ENCODE measurements at places on chromosomes 13 and 19. TPM values are rescaled to one million over a fixed set of nuclear protein-coding genes. Genes with fewer than 3 reads are reported as not detected.

DCT gene
- total RNA-seq, result not detected

SRRM5 gene
- total RNA-seq, result 0.10 TPM

ZNF254 gene
- total RNA-seq, result 20.3 TPM

CYP4F11 gene
- total RNA-seq, result not detected

GRK1 gene
- total RNA-seq, result not detected

PEAK3 gene
- total RNA-seq, result 0.52 TPM

DAND5 gene
- total RNA-seq, result not detected

PEG3 gene
- total RNA-seq, result under 0.01 TPM

VSTM1 gene
- total RNA-seq, result 12.4 TPM

RNF225 gene
- total RNA-seq, result 0.42 TPM

All from mononuclear cell (primary cell).